ENCODE measurements at places on chromosomes 5 and 9. TPM values are rescaled to one million over a fixed set of nuclear protein-coding genes. Genes with fewer than 3 reads are reported as not detected.

DNAJB5 gene
- total RNA-seq, result 12.9 TPM

FRMD3 gene
- 0.59 TPM for total RNA-seq

CRHBP gene
- total RNA-seq, result 0.45 TPM

CAMK4 gene
- total RNA-seq, result 8.6 TPM

SLC36A3 gene
- not detected for total RNA-seq

NIPAL4 gene
- total RNA-seq, result not detected

SMARCA2 gene
- 29.9 TPM for total RNA-seq
